ENCODE measurements at places on chromosomes 2 and 18.

- no peak for DNase-seq
Measured at GRCh38 chr2:30450025-30450424, 3.0 kb downstream of the LCLAT1 start.

- no peak for DNase-seq
Measured at GRCh38 chr2:152354909-152355308, 19.9 kb downstream of the FMNL2 start.

- DNase-seq, result no peak
Measured at GRCh38 chr2:99624677-99625076, 134.9 kb upstream of the REV1 start.

DNA sequence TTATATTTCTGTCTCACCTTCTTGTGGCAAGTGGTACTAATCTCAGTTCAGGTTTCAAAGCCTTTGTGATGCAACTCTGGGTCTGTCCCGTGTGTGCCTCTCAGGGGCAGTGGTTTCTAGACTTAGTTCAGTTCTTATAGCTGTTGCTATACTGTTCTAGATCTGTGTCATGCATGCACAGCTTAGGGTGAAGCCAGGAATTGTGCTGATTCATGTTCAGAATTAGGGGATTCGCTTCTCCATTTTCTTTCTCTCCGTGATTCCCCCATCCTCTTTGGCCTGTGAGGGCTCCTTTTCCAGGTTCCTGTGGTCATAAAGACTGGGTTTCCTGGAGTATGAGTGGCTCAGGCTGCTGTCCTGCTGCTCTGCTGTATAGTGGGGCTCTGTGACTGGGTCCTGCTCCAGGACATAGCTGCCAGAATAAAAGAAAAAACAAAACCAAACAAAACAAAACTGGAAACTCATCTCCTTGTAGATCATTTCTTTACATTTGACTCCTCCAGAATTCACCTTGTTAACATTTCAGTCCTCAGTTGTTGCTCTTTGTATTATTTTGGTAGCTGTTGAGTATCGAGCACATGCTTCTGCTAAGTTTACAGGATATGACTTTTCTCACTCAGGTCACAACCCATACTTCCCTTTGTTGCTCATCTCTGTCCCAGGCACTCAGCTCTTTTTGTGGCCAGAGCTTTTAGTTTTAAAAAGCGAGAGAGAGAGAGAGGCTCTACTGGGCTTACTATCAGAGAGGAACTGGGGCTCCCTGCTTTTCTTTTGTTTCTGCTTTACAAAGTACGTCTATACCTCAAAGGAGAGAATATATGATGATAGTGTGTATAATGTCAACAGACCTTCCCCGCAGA, 34.2 kb downstream of the CERS6 start:
- no peak for DNase-seq

DNA sequence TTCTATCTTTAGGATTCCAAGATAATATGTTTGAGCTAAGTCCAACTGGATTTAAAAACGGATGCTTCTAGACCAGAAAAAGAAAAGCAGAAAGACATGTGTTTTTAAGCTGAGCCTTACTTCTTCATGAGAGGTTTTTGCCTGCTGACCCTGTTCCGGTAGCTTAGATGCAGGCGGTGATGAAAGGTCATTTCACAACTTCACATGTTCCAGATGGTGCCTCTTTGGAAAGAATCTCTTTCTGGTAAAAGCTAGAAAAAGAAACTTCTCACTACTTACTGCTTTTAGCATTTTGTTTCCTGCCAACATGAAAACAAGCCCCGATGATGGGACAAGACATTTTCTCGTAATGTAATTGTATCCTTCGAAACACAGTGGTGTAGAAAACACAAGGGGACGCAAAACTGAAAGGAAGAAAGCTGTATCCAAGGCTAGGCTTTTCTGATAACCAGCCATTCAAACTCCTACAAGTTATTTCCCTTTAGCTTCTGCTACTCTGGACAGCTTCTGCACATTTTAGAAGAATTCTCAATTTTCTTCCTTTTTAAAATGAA, 407.3 kb upstream of the LYPD1 start:
- DNase-seq, result peak; percentile 27

GRCh38 chr2:198036029-198036879, 231.9 kb downstream of the PLCL1 start:
- no peak for DNase-seq

Measured in AG04450 (cell line).